Coronary artery (tissue), 2 donors: ENCODE measurements at places on chromosomes 3 and 15.

DNA sequence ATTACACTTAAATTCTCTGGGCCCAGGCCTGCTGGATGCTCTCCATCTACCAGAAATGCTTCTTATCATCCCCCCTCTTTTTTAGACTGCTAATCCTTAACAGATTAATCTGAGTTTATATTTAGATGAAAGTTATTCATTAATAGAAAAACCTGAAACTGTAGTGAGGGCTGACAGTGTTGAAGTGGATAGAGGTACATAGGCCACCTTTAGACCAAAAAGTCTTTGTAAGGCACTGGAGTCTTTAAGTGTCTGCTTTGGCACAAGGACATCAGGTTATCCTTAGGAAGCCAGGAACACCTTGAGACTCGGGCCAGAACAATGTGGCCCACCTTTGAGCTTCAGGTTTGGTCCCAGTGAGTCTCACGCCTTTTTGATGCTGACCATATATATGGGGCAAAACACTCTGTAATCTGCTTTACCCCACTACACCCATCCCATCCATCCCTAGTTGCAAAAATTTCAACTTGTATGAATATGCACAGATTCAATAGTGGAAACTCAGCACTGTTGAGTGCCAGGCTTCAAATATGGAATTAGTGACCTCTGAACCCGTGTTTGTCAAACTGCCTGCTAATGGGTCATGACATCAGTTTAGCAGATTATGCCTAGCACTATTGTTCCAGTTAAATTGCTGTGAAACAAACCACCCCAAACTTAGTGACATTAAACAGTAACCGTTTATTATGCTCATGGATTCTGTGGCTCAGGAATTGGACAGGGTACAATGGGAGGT, 44.0 kb downstream of the PDE8A start:
- no peak for DNase-seq

DNA sequence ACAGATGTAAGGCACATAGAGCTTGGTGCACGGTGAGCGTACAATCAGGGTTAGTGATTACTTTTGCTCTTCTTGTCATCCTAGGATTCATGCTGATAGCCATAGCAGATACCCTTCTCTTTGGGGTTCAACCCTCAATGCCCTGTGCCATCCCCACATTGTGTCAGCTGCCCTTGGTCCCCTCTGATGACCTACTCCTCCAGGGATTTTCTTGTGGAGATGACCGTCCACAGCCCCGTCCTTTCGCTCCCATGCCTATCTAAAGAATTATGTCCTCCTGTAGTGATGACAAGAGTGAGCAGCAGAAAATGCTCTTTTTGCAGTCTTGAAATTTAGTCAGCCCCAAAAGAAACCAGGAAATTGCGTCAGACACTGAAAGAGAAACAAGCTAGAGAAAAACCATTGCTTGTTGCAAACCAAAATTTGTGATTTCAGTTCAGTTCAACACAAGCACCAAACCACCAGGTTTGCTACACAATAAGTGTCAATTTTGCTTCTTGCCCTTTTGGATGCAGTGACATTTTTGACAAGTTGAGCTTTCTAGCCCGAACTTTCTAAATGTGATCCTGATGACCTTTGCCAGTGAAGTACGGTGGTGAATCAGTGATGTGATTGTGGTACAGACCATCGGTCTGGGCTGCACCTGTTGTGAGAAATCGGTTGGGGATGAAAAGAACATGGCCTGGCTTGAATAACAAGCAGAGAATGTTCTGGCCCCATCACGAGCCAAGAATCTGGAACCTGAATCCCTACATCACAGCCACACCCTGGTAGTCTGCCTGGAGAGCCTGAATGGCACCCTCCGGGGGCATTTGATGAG, 41.3 kb downstream of the CMTM7 start:
- DNase-seq, result no peak

DNA sequence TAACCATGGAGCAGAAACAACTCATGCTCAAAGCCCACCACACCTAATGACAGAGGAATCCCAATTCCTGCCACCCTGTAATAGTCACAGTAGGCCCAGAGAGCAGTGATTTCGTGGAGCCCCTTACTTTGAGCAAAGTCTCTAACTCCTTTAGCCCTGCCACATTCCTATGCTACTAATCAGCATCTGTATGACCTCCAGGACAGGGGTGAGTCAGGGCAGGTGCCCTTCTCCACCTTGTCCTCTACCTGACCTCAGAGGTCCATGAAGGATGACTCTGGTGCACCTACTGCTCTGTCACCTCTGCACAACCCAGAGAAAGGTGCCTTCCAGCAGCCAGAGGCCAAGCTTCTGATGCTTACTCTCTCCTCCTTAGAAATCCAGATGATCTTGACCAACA, 6.1 kb upstream of the SCG3 start:
- DNase-seq, result no peak

DNA sequence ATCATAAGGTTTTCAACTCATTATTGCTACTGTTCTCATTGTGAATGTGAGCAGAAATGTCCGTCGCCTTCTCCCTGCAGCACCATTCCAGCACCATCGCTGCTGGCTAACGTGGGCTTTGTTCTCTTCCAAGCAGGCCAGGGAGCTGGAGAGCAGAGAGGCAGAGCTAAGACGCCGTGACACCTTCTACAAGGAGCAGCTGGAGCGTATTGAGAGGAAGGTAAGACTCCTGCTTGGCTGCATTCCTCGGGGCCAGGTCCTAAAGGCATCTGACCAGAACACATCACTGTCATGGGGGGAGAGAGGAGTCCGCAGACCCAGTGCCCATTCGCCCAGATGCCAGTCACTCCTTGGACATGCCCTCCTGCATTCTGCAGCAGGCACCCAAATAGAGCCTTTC, 130.4 kb upstream of the PLXNA1 start:
- DNase-seq, result peak; percentile 41

GRCh38 chr3:43343815-43344214, 57.5 kb downstream of the SNRK start:
- no peak for DNase-seq

GRCh38 chr3:41129731-41130130, 69.6 kb upstream of the CTNNB1 start:
- DNase-seq, result peak; percentile 11

GRCh38 chr15:71319935-71320334, 204.7 kb downstream of the THSD4 start:
- no peak for DNase-seq

GRCh38 chr3:105836533-105836932, 32.3 kb downstream of the CBLB start:
- DNase-seq, result no peak

DNA sequence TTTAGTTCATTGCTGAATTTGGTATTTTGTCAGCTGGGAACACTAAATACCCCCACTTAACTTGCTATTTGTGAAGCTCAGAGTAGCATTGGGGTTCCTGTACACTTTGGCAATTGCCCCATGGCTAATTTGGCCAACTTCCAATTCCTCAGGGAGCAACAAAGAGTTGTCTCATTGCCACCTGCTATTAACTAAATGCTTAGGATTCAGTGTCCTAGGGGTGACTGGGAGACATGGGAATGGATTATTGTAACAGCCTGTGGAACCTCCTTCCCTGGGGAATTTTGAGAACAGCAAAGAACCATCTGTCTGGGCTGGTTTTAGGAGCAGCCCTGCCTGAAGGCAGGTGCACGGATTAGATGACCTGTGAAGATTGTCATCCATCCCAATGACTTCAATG, 437.4 kb upstream of the TPRG1 start:
- DNase-seq, result no peak

DNA sequence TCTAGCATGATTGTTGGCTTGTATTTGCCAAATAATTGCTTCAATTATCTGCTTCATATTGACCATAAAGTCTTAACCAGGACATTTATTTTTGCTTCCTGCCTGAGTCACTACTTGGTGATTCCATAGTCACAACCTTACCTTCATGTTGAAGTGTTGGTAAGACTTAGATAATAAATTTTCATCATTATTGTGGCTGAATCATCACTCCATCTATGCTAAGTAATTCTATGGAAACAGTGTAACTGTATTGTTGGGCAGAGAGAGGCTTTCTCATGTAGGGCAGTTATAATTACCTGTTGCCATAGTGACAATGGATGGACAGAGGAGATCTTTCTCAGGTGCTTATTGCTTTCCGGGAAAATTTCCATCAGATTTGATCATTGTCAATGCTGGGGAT, 330.7 kb upstream of the LRRC3B start:
- no peak for DNase-seq

DNA sequence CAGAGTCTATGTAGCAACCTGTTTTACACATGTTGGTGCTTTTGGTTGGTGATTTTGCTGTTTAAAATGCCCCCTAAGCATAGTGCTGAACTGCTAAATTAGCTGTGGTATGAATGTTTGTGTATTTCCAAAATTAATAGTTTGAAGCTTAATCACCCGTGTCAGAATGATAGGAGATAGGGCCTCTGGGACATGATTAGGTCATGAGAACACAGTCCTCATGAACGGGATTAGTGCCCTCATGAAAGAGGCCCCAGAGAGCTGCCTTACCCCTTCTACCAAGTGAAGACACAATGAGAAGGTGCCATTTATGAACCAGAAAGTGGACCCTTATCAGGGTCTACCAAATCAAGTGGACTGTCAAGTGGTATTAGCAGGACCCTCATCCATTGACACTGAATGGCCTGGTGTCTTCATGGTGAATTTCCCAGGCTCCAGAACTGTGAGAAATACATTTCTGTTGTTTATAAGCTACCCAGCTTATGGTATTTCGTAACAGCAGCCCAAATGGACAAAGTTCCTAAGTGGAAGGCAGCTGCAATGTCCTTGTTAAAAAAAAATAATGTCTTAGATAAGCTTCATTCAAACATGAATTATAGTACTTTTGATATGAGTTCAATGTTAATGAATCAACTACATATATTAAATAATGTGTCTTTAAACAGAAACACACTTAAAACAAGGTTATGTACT, 37.7 kb upstream of the FRMD4B start:
- no peak for DNase-seq

GRCh38 chr3:185362850-185363661, at the start of gene MAP3K13:
MAP3K13 (plus strand) TSS chr3:185363136; CDS start chr3:185428582, 65,446 bp downstream.
- peak; percentile 85 for DNase-seq

DNA sequence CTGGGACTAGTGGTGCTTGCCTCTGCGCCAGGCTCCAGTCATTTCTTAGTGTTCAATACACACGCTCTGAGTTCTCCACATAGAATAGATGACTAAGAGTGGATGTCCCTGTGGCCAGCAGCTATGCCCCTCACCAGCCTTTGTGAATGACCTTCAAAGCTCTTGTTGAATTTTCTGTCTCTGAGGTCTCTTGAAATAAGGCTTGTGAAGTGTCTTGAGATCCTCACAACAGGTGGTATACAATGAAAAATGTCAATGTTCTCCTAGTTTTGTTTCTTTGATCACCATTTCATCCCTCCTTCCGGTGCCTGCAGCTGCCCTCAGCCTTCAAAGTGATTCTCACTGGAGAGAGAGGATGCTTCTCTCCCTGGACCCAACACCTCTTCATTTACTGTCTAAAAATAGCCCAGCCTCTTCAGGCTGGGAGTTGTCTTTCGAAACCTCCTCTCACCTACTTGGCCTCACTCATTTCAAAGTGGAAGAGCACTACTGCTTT, 5.4 kb downstream of the MAPKBP1 start:
- DNase-seq, result no peak

GRCh38 chr15:90291679-90292356, 26.3 kb downstream of the NGRN start:
- no peak for DNase-seq

- no peak for DNase-seq
Observed at GRCh38 chr15:88865498-88866099, 29.7 kb downstream of the HAPLN3 start.

- DNase-seq, result no peak
Observed at GRCh38 chr3:126157083-126157768, 23.2 kb downstream of the ALDH1L1 start.

- DNase-seq, result no peak
Observed at GRCh38 chr3:99108508-99108907, 207.0 kb upstream of the DCBLD2 start.

GRCh38 chr3:196122021-196122687, 40.3 kb upstream of the TFRC start:
- DNase-seq, result no peak

DNA sequence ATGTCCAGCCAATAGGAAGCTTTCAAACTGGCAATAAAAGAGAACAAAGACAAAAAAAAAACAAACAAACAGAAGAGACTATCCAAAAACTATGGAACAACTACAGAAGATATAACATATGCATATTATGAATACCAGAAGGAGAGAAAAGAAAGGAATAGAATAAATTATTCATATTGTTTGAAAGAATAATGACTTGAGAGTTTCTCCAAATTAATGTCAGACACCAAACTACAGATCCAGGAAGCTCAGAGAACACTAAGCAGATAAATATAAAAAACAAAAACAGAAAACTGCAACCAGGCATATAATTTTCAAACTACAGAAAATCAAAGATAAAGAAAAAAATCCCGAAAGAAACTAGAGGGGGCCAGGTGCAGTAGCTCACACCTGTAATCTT, 34.1 kb upstream of the AP3B2 start:
- no peak for DNase-seq

- DNase-seq, result no peak
Observed at GRCh38 chr15:29774900-29775299, 47.4 kb downstream of the TJP1 start.

DNA sequence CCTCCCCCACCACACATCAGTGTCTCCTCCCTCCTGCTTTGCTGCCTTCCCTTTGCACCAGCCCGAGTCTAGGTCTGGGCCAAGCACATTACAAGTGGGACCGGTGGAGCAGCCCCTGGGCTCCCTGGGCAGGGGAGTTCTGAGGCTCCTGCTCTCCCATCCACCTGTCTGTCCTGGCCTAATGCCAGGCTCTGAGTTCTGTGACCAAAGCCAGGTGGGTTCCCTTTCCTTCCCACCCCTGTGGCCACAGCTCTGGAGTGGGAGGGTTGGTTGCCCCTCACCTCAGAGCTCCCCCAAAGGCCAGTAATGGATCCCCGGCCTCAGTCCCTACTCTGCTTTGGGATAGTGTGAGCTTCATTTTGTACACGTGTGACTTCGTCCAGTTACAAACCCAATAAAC, 2.3 kb upstream of the ABCF3 start:
- DNase-seq, result no peak

- DNase-seq, result no peak
Observed at GRCh38 chr15:85312929-85313331, 67.5 kb upstream of the AKAP13 start.

- DNase-seq, result no peak
Observed at GRCh38 chr15:41695750-41696436, 35.7 kb downstream of the MGA start.

DNA sequence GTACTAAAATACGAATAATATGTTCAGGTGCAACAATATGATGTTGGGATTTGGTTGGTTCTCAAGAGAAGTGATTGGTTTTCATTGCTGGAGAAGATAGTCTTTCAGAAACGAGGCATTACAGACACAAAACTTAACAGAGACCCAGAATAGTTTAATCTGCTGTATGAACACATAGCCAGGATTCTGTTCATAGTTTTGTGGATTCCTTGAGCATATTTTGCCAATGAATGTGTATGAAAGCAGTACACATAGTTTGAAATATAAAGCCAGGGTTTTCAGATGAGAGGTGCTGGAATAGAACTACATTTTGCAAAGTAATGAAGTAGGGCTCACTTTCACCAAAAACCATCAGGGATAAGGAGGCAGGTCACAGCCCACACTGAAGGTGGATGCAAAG, 5.7 kb upstream of the MCTP2 start:
- DNase-seq, result no peak
